Activated CD8-positive, alpha-beta memory T cell treated with anti-CD3 and anti-CD28 coated beads, Interleukin-2, amount 50 U/mL, for 48 hours (primary cell): ENCODE measurements at places on chromosomes 3 and 15.

DNA sequence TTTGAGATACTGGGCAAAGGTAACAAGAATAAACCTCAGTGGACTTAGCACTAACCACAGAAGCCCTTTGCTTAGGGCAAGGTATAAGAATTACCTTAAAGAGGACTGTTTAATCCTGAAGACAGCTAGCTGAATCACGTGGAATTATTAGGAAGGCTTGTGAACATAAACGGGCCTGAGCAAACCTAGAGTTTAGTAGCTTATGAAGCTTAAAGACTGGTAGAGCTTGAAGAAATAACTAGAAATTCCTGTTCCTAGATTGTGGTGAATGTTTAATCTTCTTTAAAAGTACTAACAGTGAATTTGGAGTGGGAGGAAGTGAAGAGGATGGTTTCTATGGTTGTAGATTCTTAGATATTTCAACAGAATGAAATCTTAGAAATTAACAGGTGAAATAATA lies 428.9 kb upstream of the THRB start:
- no peak for DNase-seq

DNA sequence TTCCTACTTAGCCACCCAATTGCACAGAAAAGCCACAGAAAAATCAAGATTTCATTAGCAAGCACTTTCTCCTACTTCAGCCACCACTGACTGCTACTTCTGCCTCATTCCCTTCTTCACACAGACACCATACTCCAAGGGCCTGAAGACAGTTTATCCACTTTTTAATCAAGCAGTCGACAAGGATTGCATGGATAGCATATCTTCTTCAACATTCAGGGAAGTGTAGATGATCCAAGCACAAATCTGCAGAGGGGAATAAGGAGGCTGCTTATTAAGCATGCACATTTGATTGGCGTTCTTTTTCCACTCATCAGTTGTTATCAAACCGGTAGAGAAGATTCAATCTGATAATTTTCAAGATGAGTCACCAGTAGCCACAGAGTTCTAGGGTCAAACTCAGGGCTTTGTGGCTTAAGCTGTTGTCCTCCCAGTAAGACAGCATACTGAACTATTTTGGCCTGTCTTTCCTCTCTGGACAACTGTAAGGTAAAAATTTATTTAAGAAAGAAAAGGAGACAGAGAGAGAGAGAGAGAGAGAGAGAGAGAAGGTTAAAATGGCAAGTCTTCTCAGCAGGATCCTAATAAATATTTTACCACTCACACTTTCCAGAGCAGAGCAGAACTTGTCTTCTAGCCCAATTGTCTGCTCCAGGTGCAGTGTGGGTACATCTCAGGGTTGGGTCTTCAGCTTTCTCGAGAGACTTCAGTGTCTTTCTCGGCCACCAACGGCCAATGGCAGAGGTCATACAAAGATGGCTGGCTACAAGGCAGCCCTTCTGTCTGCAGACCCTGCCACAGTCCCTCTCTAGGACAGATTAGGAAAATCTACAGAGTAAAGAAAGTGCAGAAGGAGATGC lies 80.6 kb upstream of the BHLHE40 start:
- DNase-seq: no peak

- no peak for DNase-seq
These were observed 78.3 kb upstream of the LMCD1 start for GRCh38 chr3:8423307-8423706.

DNA sequence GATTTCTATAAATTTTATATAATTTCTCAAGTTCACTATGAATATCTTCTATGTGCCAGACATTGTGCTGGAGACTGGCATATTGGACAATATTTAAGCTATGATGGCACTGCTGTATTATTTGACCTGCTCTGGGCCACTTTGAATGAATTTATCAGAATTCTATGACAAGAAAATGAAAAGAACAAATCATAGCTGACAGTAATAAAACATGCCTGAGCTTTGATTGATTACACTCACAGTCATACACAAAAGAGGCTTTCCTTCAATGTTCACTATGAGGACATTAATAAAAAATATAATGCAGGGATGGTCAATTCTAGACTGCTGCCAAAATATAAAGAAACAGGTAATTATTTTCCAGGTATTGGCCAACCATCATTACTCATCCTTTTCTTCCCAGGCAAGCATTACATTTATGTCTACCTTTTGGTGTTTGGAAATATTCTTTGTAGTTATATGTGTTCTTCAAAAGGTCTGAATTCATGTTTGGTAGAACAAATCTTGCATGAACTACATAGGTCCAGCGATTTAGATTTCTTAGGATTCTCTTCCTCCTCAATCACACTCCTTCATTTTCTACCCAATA lies 81.0 kb upstream of the ALCAM start:
- no peak for DNase-seq

- DNase-seq: no peak
These were observed 29.1 kb downstream of the RETNLB start for GRCh38 chr3:108728105-108728504.

DNA sequence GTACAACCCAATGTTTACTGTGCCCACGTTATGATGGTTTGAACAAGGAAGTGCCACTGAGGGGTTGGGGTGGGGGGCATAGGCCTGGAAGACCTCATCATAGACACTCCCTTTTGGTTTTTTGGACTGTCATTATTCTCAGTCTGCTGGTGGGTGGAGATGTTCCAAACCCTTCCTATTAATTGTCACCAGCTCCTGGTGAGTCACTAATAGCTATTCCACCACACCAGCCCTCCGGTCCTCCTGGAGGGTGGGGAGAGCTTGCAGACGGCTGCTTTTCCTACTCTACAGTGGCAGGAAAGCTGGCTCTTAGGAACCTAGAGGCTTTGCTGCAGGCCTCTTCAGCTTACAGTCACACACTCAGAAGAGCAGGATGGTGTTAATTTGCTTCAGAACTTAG lies 9.0 kb upstream of the COPG1 start:
- DNase-seq: no peak

DNA sequence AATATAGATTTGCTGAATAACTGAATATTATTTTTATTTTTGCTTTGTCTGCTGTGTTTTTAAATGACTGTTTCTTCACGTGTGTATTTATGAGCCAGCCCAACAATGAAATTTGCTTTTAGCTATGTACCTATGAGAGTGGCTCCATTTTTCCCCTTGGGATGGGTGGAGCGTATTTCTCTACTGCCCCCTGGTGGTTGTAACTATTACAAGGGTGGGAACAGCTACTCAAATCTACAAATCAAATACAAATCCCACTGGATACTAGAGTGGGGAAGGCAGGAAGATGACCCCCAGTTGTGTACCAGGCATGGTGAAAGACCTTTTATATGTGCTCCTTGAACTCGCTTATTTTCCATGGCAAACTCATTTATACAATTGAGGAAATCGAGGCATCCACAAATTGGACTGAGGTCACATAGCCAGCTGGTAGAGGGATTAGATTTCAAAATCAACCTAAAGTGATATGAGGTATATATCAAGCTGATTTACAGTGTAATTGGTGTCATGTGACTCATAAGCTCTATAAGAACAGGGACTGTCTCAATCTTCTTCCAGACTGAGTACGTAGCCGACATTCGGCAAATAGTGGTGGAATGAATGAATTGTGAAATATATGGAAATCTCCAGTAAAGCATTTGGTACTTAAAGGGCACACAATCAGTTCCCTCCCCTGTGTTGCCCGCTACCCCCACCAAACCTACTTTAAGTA lies 69.5 kb upstream of the VEPH1 start:
- DNase-seq: no peak

DNA sequence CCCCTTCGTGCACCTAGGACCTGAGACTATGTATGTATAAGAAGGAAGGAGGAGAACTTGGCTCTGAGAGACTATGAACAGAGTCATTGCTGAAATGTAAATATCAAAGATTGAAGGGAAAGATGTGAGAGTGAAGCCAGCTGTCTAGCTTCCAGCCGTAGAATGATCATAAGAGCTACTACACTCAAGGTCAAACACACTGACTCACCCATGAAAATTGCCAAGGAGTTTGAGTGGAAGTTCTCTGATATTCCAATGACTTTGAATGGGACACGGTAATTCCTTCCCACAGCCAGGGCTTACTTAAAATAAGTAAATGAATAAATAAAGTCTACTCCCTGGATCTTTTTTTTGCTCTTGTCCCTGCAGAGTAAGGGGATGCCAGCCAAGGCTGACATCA lies 398.9 kb upstream of the TPRG1 start:
- DNase-seq: no peak

DNA sequence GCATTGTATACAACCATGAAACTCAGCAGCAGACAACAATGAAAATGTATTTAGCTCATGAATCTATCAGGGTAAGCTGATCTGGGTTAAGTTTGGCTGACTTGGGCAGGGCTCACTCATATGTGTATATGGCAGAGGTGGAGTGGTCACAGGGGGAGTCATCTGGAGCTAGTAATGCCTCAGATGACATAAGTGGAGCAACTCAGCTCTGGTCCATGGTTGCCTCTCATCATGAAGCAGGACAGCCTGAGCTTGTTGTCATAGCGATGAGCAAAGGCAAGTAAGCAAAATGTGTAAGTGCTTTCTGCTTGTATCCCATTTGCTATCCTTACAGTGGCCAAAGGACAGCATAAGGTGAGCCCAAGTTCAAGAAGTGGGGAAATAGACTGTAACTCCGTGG lies 64.5 kb downstream of the ALCAM start:
- DNase-seq: no peak

DNA sequence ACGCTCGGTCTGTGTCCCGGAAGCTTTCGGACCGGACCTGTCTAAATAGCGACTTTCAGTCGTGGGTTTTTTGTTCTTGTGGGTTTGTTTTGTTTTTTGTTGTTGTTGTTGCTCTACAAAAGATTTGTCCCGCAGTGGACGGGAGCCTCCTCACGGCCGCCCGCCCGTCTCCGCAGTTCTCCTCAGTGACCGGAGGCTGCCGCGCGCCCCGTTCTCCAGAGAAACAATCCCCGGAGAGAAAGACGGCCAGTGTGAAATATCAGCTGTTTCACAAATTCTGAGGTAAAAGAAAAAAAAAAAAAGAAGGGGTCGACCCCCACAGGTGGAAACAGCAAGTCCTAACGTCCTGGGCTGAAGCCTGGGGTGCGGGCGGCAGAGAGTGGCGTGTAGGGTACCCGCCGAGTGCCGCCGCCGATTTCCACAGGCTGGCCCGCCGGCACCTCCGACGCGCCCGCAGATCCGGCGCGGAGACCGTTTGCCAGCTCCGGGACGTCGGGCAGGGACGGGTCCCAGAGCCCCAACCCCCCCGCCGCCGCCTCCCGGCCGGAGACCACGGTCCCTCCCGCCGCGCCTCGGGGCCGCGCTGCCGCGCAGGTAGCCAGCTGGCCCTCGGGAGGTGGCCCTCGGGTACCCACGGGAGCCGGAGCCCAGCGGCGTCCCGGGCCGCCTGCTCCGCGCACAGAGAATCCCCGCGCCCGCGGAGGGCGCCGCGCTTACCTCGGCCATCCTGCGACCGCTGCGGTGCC lies 478 bp downstream of the BNC1 start:
- DNase-seq: no peak

- DNase-seq: peak; percentile 23
These were observed 27.1 kb downstream of the CCDC13 start for GRCh38 chr3:42745776-42746454.

DNA sequence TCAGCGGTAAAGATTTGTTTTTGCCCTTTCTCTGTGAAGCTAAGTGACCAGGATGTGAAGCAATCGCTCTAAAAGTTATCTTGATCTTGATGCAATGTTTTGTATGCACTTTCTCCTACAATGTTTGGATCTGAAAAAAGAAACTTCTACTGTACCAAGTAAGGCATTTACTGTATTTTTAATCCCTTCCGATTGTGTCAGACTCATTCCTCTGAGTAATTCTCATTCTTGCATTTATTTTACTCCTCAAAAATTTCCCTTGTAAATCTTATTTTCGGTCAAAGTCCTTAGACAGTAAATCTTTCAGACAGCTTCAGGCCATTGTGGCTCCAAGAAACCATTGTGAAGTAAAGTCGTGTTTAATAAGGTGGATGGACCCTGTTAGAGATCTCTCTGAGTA lies 141.9 kb downstream of the TP63 start:
- DNase-seq: no peak

DNA sequence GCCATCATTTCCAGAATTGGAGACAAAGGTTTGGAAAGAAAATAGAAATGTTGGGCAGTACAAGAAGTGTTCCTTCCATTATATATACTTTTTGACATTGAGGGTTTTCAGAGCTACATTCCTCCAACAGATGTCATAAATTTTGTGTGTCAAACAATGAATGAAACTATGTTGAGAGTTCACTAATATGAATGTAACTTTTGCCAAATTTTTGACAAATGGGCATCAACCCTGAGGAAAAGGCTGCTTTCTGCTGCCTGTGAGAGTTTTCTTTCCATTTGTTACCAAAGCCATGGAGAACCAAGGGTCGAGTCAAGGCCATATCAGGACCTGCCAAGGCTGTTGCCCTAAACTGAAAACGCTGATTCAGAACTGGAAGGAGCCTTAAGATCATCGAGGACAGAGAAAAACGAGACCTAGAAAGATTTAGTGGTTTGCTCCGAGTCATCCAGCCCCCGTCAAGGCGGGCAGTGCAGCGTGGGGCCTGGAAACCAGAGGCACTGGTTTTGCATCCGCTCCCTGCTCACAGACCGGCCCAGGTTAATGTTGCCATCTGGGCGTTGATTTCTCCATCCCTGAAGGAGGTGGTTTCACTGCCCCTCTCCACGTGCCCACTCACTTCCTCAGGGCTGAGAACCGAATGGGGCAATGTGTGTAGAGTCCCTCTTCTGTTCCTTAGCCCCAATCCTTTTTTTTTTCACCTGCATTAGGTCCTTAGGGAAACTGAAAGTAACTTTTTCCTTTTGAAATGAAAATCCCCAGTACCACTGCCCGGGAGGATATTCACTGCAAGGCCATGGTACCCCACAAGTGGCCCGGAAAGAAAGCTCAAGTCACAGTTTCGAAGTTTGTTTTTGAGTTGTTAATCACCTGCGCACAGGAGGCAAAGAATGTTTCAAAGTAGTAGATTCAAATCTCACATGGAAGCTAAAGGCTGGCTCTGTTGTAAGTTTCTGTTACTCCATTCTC lies 32.8 kb downstream of the TPM1 start:
- no peak for DNase-seq

DNA sequence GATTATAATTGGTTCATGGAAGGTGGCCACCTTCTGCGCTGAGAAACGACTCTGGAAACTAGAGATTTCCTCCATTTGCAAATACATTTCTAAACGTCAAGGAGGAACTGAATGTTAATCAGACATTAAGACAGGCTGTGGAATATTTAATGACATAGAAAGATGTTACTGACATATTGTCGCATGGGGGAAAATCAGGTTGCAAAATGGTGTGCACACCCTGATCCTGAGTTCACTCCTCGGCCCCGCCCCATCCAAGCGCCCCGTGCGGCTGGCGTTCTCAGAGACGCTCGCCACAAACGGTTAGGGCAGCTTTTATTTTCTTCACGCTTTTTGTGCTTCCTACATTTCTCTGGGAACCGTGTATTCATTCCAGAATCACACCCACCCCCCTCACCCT lies 10.7 kb downstream of the H1-8 start:
- DNase-seq: no peak

- no peak for DNase-seq
These were observed 25.5 kb downstream of the CHP1 start for GRCh38 chr15:41256577-41257038.

- peak; percentile 53 for DNase-seq
These were observed 19.1 kb upstream of the TM4SF18 start for GRCh38 chr3:149352556-149352955.
